ENCODE measurements at places on chromosomes 13 and 19.

GRCh38 chr19:31331536-31331935 lies 17.7 kb downstream of the TSHZ3 start:
- no peak for DNase-seq

DNA sequence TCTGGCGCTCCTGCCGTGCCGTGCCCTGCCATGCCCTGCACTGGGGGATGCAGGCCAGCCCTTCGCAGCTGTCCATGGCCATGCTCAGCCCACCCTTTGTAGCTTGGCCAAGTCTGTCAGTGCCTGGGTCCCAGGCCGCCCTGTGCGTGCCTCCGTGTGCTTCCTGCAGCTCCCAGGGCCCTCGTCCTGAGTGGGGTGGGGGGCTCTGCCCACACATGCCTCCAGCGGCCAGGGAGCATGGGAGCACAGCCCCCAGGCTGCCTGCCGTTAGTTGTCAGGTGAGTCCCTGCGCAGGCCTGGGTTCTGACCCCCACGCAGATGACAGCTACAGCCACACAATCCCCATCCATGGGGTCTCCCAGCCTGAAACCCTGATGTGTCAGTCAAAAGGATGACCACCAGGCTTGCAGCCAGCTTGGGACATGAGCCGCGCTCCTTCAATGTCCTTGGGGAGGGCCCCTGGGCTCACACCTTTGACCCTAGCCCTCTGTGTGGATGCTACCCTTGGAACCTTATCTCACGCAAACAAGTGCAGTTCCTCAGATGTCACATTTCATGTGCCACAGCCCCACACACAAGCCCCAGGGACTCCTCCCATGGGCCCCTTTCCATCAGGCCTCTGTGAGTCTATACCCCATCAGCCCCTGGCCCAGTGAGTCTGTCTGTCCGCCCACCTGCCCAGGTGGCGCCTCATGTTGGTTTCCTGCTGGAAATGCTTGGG lies 24.5 kb downstream of the TMED1 start:
- DNase-seq = no peak

DNA sequence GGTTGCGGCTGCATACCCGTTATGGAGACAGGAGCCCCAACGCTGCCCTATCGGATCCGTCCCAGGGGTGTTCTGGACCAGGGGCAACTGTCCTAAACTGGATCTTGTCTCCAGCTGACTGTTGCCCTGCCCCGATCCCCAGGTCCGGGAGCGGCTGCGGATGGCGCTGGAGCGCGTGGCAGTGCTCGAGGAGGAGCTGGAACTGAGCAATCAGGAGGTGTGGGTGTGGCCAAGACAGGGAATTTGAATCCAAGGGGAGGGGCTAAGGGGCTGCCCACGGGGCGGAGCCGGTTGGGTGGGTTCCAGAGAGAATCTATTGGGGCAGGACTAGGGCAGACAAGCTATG lies 9.9 kb downstream of the PPFIA3 start:
- no peak for DNase-seq

DNA sequence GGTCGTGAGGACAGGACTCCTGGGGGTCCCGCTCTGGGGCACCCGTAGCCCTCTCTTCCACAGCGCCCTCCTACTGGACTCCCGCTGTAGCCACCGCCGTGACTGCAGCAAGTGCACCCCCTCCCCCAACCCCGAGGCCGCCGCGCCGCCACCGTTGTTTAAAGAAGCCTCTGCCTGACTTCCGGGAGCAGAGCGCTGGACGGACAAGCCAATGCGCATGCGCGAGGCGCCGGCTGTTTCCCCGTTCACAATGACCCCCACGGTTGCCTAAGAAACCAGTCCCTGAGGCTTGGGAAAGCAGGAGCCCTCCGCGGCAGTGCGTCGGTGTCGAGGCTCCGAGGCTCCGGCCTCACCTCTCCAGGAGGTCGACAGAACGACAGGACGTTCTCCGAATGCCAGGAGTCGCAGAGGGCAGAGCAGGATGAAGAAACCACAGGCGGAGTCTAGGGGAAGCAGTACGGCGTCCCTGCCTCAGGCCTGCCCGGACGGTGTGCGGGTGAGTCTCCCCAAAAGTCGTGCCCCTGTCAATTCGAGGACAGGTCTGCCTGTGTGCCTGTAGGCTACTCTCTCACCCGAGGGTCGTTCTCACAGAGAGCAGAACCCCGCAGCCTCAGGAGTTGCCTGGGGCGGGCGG lies 70.5 kb upstream of the ZNF420 start:
- DNase-seq = peak; percentile 39

- DNase-seq = peak; percentile 13
These were observed 16.5 kb upstream of the RNF17 start for GRCh38 chr13:24747248-24748060.

- no peak for DNase-seq
These were observed 150.0 kb downstream of the DPF1 start for GRCh38 chr19:38073841-38074685.

DNA sequence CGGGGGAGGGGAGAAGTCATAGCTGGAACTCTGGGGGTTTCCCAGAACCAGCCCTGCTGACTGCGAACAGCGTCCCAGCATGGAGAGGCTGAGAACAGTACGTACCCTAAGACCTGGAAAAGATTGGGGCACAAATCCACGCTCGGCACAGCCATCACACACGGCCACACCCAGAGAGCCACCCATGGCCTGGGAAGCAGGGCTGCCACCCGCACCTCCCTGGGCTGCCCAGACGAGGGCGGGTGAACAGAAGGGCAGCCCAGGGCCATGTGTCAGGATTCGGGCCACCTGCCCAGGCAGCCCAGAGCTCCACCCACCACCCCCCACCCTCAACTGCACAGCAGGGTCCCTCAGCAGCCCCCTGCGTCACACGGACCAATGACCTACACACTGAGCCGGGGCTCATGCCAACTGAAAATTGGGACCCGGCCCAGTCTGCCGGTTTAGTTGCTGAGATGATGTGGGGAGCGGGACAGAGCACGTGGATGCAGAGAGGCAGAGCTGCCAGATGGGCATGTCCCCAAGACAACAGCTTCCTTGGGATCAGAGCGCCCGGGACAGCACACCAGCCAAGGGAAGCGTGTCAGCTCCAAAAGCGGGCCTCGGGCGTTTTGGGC lies 8.5 kb downstream of the UBXN6 start:
- no peak for DNase-seq

DNA sequence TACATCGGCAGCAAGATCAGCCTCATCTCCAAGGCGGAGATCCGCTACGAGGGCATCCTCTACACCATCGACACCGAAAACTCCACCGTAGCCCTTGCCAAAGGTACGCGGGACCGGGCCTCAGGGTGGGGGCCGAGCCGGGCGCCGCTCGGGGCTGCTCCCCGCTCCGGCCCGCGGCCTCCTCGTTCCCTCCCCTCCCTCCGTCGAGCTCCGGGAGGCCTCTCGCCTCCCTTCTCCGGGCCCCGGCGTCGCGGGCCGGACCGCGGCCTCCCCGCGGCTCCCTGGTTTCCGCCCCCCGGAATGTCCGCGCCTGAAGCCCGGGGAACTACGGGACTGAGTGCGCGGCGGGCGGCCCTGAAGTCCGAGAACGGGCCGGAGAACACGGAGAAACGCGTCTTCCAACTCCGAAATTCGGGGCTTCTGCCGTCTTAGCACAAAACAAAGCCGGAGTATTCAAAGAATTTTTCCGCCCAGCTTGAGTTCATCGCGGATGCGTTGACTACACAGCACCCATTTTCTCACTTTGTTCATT lies 423 bp downstream of the LSM14A start:
- peak; percentile 51 for DNase-seq

DNA sequence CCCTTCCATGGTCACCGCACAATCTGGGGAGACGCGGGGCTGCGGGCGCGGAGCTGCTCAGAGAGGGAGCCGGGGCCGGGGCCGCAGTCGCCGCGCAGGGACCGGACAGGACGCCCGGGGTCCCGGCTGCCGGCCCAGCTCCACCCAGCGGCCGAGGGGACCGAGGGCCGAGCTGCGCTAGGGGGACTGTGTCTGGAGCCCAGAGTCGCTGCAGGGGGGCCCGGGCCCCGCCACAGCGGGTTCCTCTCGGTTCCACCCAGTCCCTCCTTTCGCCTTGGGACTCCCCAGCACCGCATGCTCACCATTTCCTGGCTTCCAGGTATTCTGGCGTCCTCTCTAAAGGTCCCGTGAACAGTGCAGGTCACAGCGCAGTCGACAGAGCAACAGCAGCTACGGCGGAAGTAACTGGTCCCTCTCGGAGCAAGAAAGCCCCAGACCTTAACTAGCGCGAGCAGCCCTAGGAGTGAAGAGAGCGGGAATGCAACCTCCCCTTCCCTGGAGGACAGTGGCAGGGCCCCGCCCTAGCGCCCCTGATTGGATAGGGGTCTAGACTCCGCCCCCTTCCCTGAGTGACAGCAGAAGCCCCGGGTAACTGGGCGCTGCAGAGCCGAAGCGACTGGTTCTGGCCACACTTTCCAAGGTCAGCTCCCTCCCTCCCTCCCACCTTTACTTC lies at the start of gene ZNF878:
Gene ZNF878, minus strand, starts transcription at position 465 of the 673 bp plus-strand sequence. Its CDS starts 160 bp downstream, at position 305.
- DNase-seq = peak; percentile 94

DNA sequence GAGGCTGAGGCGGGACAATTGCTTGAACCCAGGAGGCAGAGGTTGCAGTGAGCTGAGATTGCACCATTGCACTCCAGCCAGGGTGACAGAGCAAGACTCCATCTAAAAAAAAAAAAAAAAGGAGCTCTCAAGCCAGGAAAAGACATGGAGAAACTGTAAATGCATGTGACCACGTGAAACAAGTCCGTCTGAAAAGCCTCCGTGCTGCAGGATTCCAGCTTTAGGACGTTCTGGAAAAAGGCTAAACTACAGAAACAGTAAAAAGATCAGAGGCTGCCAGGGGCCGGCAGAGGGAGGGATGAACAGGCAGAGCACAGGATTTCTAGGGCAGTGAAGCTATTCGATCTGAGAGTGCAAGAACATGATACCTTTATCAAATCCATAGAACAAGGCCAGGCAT lies 40.7 kb upstream of the NDUFS7 start:
- no peak for DNase-seq

DNA sequence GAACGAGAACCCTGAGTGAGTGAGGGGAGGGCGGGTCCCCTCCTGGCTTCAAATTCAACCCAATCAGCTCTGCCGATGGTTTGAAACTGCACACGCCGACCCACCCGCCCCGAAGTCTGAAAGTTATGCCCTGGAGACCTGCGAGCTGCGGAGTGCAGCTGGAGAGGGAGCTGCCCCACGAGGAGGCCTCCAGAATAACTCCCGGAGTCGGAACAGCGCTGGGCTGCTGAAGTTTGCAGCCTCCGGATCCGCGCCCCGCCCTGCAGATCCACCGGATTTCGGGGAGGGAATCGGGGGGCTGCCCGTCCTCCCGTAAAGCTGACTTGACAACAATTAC lies 7.0 kb downstream of the POU4F1 start:
- no peak for DNase-seq

DNA sequence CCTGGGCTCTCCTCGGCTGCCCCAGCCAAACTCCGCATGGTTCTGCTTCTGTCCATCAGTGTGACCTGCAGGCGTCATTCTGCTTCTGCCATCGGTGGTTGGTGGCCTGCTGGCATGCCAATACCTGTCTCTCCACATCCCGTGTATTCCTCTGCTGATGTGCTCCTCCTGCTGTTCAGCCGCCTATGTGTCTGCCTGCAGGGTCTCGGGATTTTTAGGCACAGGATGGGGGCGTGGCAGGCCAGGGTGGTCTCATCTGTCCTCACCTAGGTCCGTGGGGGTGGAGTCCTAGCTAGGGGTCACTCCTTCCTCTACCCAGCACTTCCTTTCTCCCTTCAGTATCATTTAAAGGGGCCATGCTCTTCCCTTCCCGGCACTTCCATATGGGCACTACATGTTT lies 33.0 kb upstream of the SGCG start:
- no peak for DNase-seq

- no peak for DNase-seq
These were observed 359.2 kb downstream of the KCTD12 start for GRCh38 chr13:76527041-76527440.

DNA sequence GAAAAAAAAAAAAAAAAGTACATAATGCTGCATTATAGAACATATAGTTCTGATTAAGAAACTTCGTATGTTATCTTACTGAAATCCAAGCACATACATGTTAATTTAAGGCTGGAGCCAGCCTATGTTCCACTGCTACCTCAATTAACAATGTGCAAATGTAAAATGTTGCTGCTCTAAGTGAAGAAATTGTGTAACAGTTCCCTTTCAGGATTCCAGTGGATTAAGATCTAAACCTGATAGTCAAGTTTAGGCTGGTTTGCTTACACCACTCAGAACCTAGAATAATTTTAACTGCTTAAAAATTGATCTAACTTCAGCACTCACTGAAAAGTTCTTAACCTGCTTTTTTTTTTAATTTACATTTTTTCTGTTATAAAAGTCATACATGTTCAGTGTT lies 4.2 kb downstream of the VPS36 start:
- no peak for DNase-seq
